Stimulated activated CD4-positive, alpha-beta T cell treated with anti-CD3 and anti-CD28 coated beads, Interleukin-2, amount 100 ng/mL, for 24 hours (primary cell): ENCODE measurements at places on chromosomes 1 and 21.

GRCh38 chr21:36159356-36159921 is 2.8 kb downstream of the DOP1B start:
- no peak for DNase-seq

DNA sequence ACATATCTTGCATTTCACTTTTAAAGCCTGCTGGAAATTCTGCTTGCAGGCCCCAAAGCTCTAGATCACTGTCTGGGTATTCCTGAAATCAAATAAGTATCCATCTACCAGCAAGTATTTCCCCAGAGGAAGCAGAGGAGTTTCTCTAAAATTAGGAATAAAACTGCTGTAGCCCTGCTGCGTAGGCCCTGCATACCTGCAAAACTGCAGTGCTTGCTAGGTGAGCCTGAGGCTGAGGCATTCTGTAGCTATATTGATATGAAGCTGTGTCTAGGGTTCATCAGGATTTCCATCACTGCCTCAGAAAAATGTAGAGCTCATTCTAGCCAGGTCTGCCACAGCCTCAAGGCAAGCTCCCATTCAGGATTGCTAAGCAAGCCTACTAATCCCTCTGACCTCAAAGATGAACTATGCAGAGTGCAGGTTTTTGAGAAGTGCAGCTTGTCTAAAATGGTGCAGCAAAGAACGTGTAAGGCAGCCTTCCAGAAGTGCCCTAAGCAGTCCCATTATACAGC is 28.7 kb downstream of the NPHS2 start:
- no peak for DNase-seq

GRCh38 chr1:102776071-102776470 is 332.3 kb downstream of the COL11A1 start:
- DNase-seq = no peak

GRCh38 chr1:202576816-202577215 is 133.4 kb downstream of the SYT2 start:
- no peak for DNase-seq

- no peak for DNase-seq
Observed at GRCh38 chr1:155131856-155132255, 3.8 kb upstream of the SLC50A1 start.

DNA sequence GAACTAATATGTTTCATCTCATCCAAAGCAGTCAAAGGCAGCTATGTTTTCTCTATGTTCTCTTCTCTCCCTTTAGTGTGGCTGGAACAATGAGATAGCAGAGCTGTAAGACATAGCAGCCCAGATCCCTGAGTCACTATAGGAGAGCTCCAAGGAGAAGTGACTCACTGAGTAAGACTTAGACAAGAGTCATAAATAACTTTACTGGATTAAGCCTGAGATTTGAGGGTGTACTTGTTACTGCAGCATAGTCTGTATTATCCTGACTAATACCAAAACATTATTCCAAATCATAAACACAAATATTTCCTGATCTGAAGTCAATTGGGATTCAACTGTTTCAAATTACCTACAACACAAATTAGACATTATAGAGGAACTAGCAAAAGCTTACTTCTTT is 3.9 kb downstream of the KRTAP19-8 start:
- no peak for DNase-seq

GRCh38 chr1:201511941-201512539 is 5.1 kb upstream of the CSRP1 start:
- no peak for DNase-seq

- DNase-seq = no peak
Observed at GRCh38 chr21:14285147-14285761, 69.3 kb downstream of the RBM11 start.

DNA sequence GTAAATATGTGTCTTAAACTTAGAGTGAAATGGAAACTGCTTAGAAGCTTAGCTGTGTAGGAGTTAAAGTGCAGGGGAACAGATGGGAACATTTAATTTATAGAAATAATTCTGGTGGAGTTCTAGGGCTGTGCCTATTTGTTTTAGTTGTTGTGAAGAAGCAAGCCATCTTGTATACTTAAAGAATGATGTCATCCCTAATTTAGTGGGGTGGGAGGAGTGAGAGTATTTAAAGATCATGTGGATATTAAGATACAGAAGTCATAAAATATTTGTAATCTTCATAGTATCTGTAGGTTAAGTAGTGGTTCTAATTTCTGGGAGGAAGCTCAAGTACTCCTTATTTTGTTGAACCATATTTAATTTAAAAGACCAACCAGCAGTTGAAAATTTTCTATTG is 41.5 kb downstream of the BACH1 start:
- DNase-seq = no peak

DNA sequence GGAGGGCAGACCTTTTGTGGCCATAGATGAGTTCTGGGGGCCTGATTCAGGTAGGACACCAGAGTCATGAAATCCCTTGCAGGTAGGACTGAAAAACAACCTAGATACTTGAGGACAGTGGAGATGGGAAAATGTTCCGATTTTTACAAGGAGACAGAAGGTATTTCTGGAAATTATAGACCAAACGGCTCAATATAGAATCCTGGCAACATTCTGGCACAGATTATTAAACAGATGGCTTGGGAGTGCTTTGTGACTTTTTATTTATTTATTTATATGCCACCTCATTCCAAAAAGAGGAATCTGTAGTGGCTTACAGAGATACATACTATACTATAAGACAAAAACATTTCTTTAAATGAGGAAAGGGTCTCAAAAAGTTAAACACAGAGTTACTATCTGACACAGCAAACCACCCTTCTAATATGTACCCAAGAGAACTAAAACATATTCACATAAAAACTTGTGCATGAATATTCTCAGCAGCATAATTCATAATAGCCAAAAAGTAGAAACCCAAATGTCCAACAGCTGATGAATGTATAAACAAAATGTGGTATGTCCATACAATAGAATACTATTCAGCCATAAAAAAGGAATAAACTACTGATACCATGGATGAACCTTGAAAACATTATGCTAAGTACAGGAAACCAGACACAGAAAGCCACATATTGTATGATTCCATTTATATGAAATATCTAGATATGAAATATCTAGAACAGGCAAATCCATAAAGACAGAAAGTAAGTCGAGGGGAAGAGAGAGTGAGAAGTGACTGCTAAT is 49.8 kb downstream of the CDK18 start:
- DNase-seq = no peak

- no peak for DNase-seq
Observed at GRCh38 chr1:201939148-201939547, 7.2 kb downstream of the LMOD1 start.

- no peak for DNase-seq
Observed at GRCh38 chr1:56715156-56715555, 70.0 kb downstream of the PRKAA2 start.

GRCh38 chr1:61851849-61852669 is 109.8 kb downstream of the PATJ start:
- no peak for DNase-seq

DNA sequence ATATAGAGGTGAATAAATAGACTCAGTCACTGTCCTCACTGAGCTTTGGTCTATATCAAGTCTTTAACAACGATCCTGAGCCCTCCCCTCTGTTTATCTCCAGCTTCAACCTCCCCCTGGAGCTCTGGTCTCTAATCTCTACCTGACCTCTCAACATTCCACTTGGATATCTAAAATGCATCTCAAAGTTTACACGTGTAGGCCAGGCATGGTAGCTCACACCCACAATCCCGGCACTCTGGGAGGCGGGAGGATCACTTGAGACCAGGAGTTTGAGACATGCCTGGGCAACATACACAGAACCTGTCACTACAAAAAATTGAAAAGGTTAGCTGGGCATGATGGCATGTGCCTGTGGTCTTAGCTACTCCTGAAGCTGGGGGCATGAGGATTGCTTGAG is 53.4 kb downstream of the GADD45A start:
- no peak for DNase-seq

DNA sequence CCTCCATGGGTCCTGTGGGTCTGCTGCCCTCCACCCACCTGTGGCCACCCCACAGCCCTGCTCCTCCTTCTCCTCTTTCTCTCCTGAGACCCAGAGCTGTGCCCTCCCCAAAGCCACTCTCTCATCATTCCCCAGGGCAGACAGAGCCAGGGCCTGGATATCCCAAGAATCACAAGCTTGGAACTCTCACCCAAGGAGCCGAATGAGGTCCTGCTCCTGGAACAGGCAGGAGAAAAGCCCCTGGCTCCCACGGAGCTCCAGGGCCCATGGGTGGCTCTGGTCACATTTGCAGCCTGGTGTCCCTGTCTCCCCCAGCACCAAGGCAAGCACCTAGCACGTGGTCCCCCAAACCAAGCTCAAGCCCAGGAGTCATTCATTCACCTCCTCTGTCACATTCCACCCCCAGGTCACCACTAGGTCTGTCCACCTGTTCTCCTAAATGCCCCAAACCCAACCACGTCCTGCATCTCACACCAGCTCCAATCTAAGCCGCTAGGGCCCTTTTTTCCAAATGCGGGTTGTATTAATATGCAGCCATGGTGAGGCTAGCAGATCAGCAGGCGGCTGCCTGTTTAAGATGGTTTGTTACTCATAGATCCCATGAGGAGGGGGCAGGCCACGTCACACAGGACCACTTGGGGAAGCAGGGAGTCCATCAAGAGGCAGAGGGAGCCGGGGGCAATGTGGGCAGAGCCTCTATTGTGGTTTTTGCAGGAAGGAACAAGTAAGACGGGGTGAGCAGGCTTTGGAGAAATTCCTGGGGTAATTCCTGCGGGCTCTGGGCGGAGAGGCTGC is 215.5 kb upstream of the VAMP3 start:
- no peak for DNase-seq

GRCh38 chr1:65691152-65691900 is 101.4 kb upstream of the PDE4B start:
- no peak for DNase-seq

DNA sequence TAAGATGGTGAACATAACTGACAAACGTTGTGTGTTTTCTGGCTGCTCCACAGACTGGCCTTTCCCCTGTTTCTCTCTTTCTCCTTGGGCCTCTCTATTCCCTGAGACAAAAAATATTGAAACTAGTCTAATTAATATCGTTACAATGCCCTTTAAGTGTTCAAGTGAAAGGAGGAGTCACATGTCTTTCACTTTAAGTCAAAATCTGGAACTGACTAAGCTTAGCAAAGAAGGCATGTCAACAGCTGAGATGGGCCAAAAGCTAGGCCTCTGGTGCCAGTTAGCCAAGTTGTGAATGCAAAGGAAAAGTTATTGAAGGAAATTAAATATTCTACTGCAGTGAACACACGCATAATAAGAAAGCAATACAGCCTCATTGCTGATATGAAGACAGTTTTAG is 32.2 kb upstream of the FCRL3 start:
- no peak for DNase-seq

- DNase-seq = no peak
Observed at GRCh38 chr1:71706029-71706671, 576.2 kb downstream of the NEGR1 start.

- DNase-seq = no peak
Observed at GRCh38 chr1:112532064-112532463, 23.3 kb downstream of the WNT2B start.

GRCh38 chr1:205927676-205928075 is 15.6 kb downstream of the SLC26A9 start:
- no peak for DNase-seq
